Panc1 (cell line): ENCODE measurements at places on chromosomes 12 and 14.

DNA sequence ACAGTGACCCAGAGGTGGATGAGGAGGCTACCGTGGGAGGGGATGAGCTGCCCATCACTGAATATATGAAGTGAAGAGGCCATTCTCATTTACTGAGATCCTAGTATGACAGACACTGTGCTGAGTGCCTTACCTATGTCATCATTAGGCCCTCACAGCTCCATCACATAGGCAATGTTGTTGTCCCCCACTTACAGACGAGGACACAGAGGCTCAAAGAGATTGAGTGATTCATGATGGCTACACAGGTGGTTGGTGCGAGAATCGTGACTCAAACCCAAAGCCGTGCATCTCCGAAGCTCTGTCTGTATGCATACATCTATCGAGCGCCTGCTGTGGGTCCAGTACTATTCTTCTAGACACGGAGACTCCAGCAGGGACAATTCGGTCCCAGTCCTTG, 5.9 kb upstream of the CCDC197 start:
- no peak for DNase-seq

DNA sequence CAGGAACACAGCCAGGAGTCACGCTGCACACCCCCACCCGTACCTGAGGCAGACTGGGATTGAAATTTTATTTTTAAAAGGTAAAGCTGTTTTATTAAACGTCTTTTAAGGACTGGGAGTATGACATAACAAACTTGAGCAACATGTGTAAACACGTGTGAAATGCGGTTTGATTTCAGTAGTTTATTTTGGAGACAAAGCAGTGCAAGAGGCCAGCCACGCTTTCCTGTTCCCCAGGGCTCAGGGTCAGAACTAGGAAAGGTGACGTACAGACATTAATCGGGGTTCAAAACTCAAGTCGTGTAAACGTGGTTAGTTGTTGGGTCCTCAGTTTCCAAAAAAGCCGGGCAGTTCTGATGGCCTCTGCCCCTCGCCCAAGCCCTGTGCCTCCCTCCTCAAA, 16.7 kb downstream of the CHGA start:
- no peak for DNase-seq

DNA sequence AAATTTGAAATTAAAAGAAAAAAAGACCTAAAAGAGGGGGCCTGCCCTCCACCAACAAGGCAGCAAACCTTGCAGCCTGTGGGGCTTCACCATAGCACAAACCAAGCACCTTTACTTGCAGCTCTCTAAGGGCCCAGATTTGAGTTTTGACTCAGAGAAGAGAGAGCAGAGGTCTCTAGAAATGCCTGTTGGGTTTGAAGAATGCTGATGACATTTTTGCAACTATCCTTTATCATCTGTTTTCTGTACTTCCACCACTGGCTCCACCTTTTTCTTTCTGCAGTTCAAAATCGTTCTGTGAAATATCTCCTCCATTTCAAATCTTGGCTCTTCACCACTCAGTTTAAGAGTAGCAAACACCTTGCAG, 83.8 kb upstream of the HMGA2 start:
- peak; percentile 1 for DNase-seq

DNA sequence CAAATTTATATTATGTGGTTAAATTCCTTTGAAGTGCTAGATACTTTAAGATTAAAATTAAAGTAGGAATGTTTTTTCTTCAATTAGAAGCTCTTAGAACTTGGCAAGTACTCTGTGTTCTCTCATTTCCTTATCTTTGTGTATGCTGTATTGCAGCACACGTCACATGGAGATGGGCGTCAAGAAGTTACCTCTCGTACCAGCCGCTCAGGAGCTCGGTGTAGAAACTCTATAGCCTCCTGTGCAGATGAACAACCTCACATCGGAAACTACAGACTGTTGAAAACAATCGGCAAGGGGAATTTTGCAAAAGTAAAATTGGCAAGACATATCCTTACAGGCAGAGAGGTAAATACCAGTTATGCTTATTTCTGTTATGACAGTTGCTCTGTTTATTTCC, 19.7 kb downstream of the MARK3 start:
- no peak for DNase-seq

DNA sequence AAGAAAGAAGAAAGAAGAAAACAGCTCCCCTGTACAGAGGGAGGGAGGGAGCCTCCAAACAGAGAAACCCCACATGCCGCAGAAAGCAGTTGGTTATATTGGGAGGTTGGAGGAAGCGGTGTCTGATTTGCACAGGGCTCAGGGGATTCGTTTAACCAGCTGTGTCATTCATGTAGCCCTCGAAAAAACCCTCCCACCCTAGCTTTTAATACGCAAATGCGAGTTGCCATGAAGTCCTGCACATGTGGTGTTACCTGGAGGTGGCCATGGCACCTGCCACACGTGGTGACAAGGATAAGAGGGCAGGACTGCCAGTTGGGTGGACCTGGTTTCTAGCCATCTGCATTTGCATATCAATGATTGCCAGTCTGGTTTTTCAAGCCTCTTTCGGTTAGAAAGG, 40.9 kb downstream of the TMEM30B start:
- DNase-seq: no peak

DNA sequence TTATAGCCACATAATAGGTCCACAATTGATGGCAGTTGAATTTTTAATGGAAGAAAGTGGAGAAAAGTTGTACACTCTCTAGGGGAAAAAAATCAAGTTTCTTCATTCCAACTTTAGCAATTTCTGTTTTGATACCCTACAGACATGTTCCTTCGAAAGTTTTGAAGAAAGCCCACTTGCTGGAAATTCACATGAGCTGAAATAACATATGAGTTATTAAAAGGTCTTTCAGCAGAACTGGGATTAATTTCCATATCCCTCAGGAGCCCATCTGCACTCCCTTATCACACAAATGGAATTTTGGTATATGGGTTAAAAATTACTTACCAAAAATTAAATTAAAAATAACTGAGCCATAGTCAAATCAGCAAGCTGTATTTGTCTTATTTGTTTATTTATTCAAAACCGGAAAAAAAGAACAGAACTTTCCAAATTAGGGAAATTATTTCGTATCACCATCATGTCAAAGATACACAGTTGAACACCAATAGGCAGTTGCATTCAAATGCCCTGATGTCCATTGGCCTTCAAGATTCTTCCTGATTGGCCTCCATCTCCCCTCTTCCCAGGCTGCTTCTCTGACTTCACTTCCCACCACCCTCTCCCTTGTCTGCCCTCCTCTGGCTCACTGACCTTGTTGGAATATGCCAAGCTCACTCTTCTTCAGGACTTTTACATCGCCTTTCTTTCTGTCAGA, 445.5 kb downstream of the EGLN3 start:
- no peak for DNase-seq

DNA sequence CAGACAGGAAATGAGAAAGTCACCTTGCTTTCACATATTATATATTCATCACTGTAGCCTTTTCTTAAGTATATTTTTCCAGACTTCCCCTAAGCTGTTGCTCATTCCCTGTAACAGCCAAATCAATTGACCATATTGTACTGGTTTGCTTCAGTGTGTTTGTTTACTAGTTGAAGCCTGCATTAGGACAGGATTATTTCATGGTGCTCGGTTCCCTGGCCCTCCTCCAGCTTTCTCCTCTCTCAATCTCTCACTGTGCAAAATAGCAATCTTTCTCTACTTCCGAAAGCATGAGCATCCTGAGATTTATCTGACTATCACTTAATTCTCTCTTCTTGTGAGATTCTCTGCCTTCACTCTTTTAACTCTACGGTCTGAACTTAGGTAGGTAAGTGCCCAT, 2.4 kb downstream of the SLC35F4 start:
- DNase-seq: no peak

DNA sequence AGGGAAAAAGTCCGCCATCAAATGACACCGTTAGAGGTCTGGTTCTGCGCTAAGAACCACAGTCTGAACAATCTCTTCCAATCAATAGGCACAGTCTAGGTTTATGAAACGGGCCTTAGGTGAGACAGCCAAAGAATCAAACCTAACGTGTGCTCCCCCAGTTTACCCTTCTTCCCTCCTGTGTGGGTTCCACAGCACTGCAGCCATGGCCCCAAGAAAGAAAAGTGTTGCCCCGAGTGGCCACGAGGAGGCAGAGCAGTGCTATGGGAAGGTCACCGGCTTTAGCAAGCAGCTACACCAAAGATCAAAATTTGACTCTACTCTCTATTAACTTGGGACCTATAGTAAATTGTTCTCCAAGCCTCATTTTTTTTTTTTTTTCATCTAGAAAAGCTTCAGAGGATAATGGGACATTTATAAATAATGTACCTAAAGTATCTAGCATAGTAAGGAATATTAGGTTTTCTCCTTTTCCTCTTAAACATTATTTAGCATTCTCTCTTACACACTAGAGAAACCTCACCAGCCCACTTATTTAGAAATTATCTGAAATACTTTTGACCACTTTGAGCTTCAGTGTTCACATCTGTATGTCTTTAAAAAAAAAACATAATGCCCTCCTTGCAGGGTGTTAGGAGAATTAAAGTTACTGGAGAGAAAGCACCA, 70.2 kb upstream of the GPHB5 start:
- DNase-seq: peak; percentile 30

- no peak for DNase-seq
Measured at GRCh38 chr12:112314981-112315380, 67.2 kb downstream of the HECTD4 start.

DNA sequence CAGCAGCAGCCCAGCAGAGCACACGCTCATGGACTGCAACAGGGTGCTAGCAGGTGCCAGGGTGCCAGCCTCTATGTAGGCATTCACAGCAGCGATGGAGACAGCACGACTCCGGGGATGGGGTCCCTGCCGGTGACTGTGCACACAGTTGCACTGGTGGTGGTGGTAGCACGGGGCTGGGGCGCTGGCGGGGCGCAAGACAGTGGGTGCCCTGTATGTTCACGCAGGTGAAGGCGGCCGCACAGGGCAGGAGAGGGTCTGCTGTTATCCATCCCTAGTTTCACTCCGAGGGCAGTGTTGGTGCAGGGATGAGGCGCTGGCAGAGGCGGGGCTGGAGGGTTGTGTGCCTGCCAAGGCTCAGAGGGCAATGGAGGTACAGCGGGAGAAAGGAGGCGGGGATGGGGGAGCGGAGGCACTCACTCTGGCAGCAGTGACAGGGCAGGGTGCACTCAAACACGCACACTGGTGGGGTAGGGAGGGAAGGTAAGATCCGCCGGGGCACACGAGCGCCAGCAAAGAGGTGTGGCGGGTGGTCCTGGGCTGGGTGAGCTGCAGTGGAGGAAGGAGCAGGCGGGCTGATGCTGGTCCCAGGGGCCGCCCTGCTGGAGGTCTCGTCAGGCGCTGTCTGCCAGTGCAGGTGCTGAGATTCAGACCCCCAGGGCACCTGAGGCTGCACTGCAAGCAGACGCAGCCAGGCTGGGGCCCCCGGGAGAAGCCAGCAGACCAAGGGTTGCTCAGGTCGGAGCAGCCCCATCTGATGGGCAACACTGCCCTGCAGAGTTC, 76.7 kb downstream of the GALC start:
- no peak for DNase-seq

DNA sequence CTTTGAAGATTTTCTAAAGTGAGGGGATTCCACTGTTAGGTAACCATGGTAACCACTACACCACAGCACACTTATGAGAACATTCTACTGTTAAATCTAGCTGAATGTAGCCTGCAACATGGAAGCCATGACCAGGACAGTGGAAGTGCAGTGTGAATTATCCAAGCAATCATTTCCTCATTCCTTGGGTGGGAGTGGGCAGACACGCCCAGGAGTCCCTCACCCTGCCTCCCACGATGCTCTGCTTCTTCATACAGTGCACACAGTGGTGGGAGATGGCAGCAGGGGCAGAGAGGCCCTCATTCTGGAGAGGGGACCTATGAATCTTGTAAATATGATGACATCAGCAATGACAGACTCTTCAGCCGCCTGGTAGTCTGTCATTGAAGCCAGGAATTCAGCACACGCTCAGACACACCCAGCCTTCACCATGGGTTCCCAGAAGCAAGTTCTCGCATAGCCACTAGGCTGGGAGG, 70.1 kb upstream of the HOXC13 start:
- DNase-seq: no peak

DNA sequence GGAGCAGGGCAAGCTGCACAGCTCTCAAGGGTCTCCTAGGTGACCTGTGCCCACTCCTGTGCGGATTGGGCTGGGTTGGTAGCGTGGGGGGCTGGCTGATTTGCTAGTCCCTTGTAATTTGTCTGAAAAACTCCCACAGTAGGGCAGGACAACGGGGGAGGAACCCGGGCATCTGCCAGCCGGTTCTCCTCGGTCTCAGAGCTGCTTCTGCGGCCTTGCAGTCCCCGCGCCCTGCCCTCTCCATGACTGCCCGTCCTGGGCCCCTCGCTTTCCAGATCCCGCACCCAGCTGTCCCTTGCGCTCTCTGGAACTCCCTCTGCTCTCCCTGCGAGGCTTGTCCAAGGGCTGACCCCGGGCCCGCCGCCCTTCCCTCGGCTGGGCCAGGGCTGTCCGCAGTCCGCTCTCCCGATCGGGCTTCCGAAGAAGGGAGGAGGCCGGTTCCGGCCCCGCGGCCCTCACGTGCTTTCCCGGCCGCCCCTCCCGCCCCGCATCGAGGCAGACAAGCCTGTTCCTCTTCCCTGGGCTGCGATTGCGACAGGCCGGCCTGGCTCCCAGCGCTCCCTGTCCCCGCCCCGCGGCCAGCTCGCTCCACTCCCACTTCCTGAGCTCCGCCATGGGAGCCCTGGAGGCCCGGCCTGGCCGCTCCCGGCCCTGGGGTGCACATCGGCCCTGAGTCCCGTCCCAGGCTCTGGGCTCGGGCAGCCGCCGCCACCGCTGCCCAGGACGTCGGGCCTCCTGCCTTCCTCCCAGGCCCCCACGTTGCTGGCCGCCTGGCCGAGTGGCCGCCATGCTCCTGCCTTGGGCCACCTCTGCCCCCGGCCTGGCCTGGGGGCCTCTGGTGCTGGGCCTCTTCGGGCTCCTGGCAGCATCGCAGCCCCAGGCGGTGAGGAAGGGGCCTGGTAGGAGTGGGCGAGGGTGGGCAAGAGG, at the start of gene LTBR:
Gene LTBR, plus strand, starts transcription at position 591 of the 927 bp plus-strand sequence. Its CDS starts 197 bp downstream, at position 788.
- no peak for DNase-seq

DNA sequence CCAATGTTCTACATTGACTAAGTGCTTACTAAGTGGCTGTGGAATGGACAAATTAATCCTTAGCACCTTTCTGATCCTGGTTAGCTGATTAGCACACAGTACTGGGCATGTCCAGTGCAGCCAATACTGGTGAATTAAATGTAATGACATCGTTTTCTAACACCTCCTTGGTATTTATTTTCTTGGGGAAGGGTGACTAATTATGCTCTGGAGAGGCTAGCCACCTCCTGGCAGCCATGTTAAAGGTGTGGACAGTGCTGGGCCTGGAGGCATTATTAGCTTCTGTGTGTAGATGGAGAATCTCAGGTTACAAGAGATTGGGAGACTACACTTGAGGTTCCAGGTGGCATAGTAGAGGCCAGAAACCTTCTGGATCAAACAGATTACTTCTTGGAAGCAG, 230.9 kb upstream of the DDHD1 start:
- DNase-seq: no peak

DNA sequence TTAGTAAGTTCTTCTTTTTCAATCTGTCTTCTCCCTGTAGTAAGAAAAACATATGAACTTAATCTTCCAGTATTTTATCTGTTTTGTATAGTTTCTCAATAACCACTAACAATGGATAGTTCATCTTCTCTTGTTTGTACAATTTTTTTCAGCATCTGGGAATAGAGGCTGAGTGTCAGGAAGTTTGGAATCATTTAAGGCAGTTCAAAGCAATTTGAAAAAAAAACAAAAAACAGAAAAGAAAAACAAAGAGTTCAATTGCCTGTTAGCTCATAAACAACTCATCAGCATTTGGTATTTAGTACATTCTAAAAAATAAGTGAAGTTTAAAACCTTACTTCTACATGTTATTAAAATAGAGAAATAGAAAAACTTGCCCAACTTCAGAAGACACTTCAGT, 116.8 kb downstream of the PLCZ1 start:
- no peak for DNase-seq
